Forelimb muscle (tissue), 1 donor: ENCODE measurements at places on chromosomes 6 and 20.
A peak's percentile ranks its signal among the peaks of the same experiment; 100 is the strongest.

DNA sequence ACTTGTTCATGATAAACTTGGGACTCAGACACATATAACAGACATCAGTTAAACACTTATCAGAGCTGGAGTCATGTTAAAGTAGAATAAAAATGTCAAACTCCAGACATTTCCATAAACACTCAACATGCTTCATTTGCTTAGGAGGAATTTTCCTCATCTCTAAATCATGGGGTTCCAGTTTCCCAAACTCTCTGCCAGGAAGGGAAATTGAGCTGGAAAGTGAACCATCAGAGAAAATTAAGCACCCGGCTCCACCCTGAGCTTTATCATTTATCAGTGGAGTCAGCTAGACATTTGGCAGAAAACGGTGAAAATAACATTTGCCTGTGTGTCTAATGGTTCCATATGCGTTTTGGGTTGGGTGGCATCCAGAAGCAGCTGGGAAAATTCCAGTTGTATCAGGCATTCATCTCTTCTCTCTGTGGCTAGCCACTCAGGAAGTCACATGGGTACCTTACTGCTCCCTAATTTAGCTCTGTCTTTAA is 25.3 kb upstream of the ZNFX1 start:
- no peak for DNase-seq

DNA sequence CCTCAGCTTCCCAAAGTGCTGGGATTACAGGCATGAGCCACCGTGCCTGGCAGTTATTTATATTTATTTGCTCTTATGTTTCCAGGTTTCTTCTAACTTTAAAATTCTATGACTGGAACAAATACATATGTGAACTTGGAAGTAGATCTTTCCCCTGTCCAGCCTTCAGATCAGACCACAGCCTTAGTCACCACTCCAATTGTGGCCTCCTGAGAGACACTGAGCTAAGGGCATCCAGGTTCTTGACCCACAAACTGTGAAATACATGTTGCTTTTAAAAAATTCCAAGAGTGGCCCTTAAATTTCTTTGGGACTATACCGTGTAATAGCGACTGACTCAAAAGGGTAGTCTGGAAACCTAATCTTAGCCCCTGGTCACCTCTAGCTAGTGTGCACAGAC is 1.5 kb upstream of the ADGRG6 start:
- DNase-seq, result no peak

DNA sequence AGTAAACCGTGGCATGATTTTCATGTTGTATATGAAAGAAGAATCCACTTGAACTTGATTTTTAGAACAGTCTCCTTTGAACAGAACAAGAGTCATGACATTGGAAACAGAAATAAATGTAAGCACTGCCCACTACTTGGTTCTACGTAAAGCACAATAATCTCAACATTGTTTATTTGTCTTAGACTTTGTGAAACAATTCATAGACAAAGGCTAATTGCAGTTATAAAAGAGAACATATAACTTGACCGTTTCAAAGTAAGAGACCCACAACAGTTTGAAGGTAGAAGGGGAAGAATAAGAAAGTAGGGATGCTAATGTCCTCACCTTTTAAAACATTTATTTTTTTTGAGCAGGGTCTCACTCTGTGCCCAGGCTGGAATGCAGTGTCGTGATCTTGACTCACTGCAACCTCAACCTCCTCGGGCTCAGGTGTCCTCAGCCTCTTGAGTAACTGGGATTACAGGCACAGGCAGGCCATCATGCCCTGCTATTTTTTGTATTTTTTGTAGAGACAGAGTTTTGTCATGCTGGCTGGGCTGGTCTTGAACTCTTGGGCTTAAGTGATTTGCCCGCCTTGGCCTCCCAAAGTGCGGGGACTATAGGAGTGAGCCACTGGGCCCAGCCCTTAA is 71.1 kb downstream of the POPDC3 start:
- DNase-seq, result no peak

GRCh38 chr6:7016226-7016625 is 91.5 kb upstream of the RREB1 start:
- DNase-seq, result no peak

- no peak for DNase-seq
These were observed 21.7 kb upstream of the OCSTAMP start for GRCh38 chr20:46572153-46572552.

DNA sequence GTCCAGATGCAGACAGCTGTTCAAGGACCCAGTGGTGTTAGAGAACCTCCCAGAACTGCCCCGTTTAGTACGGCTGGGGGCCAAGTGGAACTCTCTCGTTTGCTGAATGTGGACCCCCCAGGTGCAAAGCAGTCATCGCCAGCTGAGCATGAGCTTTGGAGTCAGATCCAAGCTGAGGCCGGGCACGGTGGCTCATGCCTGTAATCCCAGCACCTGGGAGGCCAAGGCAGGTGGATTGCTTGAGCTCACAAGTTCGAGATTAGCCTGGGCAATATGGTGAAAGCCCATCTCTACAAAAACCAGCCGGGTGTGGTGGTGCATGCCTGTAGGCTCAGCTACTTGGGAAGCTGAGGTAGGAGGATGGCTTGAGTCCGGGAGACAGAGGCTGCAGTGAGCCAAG is 29.7 kb downstream of the FOXC1 start:
- DNase-seq, result no peak

DNA sequence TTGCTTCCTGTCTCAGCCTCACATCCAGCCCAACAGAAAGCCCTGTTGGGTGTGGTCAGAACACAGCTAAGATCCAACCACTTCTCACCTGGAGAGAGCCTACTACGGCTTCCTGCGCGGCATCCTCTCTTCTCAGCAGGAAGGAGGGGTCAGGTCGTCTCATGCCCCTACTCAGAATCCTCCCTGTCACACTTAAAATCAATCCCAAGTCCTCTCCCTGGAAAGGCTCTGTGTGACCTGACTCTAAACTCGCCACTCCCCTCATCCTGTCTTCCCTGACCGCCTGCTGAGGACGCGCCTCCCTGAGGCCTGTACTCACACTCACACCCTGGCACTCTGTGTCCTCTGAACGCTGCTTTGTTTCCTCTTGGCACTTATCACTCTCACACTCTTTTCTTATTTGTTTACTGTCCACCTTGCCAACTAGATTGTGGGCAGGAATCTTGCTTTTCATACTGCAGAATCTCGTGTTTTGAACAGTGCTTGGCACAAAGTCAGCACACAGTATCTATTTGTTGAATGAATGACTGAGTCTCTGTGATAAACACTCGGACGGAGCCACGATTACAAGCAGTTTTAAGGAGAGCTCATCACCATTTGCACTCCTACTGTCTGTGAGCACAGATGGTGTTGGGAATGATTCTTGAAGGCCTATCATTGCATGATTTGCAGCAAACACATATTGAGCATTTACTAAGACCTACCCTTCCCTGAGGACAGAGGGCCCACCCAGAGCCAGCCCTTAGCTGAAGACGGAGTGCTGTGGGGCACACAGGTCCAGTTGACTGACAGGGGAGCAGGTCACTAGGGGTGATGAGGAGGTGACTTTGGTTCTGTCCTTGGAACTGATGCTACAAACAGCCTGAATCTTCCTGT is 18.7 kb downstream of the RAB5IF start:
- DNase-seq, result no peak

- DNase-seq, result no peak
These were observed 109.0 kb downstream of the SULF2 start for GRCh38 chr20:47676219-47676721.

DNA sequence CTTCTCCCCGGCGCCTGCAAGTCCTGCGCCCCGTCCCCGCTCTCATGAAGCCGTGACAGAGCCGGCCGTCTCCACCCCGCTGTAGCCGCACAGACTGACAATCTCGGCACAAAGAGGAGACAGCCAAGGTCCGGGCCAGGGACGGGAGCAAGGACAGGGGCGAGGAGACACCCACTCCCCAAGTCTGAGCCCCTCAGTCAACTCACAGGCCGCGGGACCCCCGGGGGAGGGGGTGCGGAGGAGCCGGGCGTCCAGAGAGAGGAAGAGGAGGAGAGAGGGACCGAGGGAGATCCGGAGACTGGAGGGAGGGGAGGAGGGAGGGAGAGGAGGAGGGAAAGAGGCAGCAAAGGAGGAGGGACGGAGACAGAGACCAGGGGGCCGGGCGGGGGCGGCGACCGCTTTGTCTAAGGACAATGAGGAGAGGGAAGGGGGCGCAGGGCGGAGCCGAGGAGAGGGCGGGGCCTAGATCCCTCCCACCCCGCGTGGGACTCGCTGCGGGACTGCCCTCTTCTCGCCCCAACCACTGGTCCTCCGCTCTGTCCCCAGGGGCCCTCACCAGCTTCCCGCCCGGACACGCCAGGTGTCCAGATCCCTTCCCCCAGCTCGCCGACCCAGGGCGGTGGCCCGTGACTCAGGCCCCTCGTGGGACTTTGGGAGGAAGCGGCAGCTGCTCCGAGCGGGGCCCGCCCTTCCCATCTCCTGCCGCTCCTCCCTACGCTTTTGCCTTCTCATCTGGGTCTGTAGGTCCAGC is 638 bp upstream of the PPP1R18 start:
- peak; percentile 79 for DNase-seq

DNA sequence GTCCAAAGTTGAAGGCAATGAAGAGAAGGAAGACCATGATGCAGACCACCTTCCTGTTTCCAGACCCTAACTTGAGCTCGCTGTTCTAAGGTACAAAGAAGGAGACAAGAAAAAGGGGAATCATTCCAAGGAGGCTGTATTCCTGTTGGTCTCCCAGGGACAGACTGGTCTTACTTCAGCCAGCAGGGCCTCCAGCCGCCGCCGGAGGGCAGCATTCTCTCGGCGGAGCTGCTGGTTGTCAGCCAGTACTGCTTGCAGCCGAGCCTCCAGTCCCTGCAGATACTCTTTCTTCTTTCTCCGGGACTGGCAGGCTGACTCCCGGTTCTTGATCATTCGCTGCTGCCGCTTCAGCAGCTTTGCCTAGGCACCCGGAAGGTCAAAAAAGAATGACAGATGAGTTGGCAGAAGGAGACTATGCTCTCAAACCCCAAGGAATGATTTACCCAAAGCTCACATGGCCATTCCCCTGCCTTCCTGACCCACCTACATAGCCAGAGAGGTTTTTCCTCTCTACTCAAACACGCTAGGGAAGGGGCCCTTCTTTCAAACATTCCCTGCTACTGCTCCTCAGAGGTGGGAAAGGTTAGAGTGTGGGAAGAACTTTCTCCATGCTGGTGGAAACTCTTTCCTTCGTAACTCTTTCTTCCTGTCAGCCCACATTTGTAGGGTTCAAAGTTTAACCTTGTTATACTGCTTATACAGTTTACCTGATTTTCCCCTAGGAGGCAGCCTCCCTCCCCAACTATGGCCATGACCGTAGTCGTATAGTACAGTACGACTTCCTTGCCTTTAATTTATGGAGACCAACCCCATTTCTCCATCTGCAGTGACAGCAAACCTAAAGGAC is 9.0 kb downstream of the ATF6B start:
- DNase-seq, result no peak

GRCh38 chr6:135114355-135115145 is 59.9 kb upstream of the HBS1L start:
- DNase-seq, result no peak

DNA sequence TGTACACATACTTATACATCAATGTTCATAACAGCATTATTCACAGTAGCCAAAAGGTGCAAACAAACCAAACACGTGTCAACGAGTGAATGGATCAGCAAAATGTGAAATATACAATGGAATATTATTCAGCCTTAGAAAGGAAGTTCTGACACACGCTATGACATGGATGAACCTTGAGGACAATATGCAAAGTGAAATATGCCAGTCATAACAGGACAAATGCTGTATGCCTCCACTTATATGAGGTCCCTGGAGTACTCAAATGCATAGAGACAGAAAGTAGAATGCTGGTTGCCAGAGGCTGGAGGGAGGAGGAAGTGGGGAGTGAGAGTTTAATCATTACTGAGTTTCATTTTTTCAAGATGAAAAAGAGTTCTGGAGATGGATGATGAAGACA is 37.8 kb upstream of the IGF2R start:
- DNase-seq, result no peak

- DNase-seq, result no peak
These were observed 257.8 kb downstream of the CDC5L start for GRCh38 chr6:44645276-44645675.

DNA sequence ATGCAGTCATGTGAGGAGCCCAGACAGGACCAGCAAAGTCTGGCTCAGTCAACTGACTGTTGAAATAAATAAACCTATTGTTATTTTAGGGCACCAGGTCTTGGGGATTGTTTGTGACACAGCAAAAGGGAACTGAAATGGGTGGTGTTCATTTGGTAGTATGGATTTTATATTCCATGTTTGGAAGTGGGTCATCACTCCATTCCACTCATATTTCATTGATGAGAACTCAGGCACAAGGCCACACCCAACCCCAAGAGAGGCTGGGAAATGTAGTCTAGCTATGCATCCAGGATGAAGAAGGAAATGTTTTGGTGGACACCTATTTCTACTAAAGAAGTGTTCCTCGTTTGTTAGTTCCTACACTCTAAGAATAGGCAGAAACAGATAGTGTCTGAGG is 64.9 kb upstream of the BTBD3 start:
- DNase-seq, result no peak

DNA sequence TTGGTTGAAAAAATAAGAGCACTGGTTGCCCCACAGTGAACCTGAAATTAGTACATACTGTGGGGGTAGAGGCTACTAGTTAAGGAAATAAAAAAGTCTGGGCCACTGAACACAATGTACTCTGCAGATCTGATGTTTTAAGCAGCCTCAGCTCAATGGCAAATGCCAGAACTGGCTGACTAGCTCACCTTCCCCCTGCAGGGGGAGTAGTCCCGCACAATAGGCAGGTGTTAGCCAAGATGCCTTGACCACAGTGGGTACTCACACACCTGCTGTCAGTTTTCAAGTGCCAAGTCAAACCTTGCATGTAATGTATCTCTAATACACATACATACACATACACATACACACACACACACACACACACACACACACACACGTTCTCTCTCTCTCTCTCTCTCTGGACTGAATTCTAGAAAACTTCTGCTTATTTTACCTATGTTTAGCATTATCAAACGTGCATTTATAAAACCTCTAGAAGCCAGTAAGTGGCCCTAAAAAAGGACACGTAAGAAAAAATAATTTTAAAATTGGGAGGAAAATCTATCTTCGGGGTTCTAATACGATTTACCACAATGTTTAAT is 36.1 kb downstream of the GMDS start:
- DNase-seq, result no peak

DNA sequence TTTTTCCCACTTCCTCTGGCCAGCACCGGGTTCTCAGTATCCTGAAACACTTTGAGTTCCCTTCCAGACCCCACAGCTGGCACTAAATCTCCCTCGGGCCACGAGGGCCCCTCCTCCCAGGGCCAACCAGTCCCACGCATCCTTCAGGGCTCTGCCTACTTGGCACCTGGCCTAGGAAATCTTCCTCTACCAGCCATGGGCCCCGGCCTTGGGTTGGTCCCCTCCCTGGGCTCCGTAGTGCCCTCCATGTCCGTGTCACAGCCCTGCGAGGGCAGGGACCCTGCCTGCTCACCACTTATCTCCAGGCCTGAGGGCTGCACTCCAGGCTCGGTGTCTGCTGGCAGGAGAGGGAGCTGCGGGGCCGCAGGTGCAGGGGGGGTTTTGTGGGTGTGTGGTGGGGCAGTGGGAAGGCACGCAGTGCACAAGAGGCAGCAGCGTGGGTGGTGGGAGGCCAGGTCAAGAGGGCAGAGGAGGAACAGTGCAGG is 48.8 kb upstream of the CDH22 start:
- no peak for DNase-seq

DNA sequence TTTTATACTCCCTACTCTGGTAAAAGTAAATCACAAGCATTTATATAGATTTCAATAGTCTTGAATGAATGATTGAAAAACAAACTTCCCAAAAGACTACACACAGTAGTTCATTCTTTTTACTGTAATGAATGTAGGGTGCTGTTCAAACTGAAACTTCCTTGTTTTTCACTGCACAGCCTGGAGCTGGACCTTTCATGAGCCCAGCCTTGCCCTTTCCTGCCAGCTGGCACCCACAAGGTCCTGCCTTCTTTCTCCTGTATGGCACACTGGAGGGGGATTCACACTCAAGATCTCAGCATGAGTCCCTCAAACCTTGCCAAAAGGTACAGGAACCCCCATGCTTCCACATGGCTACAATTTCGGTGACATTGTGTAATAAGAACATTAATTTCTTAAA is 50.9 kb downstream of the COL12A1 start:
- no peak for DNase-seq
